ENCODE measurements at places on chromosomes 12 and 14.

- DNase-seq = no peak
Observed at GRCh38 chr14:101557811-101558738, 3.2 kb upstream of the DIO3 start.

- DNase-seq = no peak
Observed at GRCh38 chr12:90512518-90512917, 442.5 kb downstream of the CCER1 start.

- DNase-seq = no peak
Observed at GRCh38 chr14:91414475-91414833, 3.2 kb downstream of the CCDC88C start.

DNA sequence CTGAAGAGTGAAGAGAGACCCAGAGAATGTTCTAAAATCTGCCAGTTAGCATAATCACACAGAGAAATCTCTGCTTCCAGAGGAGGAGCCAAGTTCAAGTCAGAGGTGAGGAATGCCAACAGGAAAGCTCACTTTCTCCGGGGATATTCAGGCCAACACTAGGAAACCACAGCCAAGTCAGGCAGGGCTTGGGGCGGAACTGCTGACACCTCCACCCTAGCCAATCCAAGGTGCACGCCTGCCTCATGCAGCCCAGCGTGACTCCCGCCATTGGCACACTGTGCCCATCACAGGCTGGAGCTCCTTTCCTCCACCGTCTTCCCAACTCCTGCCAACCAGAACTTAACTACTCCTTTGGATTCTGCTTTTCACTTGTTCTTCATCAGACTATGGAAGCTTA lies 374.3 kb upstream of the CCDC196 start:
- no peak for DNase-seq

- DNase-seq = no peak
Observed at GRCh38 chr12:50387972-50388478, 8.4 kb downstream of the FAM186A start.

DNA sequence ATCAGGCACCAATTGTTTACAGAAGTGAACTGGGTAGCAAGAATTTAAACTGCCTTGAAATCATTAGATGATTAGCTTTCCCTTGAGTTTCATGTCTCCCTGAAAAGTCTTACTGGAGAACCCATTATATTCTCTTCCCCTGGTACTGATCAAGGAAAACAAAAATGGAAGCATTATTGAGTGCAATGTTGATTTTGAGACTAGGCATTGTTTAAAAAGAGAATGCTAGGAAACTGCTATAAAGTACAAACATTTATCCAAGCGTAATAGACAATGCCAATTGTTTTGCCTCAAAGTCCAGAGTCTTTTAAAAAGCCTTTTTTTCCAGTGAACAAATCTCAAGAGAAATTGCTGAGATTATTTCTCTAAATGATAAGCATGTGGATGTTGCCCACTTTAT lies 197.0 kb downstream of the CCER1 start:
- no peak for DNase-seq

- no peak for DNase-seq
Observed at GRCh38 chr12:13181375-13182070, 15.0 kb upstream of the EMP1 start.

DNA sequence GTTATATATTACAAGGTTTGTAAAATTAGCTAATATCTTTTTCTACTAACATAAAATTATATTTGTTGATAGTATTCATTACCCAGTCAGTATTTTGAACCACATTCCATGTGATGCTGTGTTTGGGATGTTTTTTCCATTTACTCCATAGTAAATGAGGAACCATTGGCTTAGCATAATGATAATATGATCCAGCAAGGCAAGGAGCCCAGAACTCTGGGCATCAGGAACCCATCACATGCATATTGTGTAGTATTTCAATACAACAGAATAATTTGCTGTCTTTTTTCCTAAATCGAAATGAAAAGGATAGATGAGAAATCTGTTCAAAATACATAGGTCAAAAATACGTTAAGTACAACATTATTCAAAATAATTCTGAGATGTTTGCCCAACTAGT lies 48.7 kb upstream of the GARIN2 start:
- no peak for DNase-seq

DNA sequence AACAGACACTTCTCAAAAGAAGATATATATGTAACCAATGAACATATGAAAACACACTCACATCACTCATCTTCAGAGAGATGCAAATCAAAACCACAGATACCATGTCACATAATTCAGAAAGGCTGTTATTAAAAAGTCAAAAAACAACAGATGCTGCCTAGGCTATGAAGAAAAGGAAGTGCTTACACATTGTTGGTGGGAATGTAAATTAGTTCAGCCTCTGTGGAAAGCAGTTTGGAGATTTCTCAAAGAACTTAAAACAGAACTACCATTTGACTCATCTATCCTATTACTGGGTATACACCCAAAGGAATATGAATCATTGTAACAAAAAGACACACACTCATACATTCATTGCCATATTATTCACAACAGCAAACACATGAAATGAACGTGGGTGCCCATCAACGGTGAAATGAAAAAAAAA lies 35.1 kb downstream of the EIF2S3B start:
- DNase-seq = no peak

DNA sequence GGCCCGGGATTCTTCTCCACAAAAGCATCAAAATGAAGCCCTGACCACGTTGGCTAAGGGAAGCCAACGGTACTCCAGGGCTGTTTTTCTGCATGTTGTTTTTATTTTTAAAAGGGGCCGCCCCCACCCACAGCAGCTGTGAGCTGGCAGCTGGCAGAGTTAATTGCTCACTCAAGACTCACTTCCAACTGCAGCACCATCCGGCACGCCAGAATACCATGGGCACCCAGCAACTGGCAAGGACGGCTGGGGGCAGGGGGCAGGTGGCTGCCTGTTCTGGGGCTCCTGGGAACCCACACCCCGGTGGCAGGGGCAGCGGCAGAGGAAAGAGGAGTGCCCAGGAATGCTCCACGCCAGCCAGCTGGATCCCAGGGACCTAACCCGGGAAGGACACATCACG lies 44.3 kb downstream of the NCOR2 start:
- DNase-seq = no peak

GRCh38 chr14:22497671-22498093 lies 91.3 kb downstream of the DAD1 start:
- no peak for DNase-seq

DNA sequence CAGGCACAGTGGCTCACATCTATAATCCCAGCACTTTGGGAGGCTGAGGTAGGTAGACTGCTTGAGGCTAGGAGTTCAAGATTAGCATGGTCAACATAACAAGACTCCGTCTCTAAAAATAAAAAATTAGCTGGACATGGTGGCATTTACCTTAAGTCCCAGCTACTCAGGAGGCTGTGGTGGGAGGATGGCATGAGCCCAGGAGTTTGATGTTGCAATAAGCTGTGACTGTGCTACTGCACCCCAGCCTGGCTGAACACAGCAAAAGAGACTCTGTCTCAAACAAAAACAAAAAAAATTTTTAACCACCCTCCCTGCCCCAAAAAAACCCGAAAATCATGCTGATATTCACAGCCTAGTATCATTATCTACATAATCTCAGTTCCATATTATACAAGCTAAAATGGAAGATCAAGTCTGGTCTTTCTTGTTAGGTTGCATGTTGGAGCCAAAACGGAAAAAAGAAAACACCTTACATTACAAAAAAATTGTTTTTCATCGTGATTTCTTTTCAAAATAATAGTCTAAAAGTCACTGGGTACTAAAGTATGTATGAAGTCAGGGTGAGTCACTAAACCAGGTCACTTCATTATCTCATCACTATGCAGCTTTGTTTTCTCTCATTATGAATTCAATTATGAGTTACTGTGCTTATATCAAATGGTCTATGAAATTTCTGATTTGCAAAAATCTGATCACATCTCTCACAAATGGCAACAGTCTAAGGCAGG lies 13.8 kb downstream of the GXYLT1 start:
- DNase-seq = no peak

- DNase-seq = no peak
Observed at GRCh38 chr14:21653331-21653885, at the start of gene OR4E2. TSS of gene OR4E2 (plus strand) at chr14:21653835. CDS start at chr14:21665083, 11,248 bp downstream.

- no peak for DNase-seq
Observed at GRCh38 chr14:61080591-61081010, 99.6 kb downstream of the SLC38A6 start.

GRCh38 chr14:29446971-29447370 lies 480.7 kb downstream of the PRKD1 start:
- DNase-seq = no peak

All from central memory CD8-positive, alpha-beta T cell (primary cell).